Activated CD4-positive, alpha-beta T cell treated with anti-CD3 and anti-CD28 coated beads for 1 hour (primary cell): ENCODE measurements at places on chromosomes 2 and 18.
A peak's percentile ranks its signal among the peaks of the same experiment; 100 is the strongest.

- no peak for DNase-seq
Measured at GRCh38 chr2:70686577-70687460, 81.2 kb downstream of the ADD2 start.

DNA sequence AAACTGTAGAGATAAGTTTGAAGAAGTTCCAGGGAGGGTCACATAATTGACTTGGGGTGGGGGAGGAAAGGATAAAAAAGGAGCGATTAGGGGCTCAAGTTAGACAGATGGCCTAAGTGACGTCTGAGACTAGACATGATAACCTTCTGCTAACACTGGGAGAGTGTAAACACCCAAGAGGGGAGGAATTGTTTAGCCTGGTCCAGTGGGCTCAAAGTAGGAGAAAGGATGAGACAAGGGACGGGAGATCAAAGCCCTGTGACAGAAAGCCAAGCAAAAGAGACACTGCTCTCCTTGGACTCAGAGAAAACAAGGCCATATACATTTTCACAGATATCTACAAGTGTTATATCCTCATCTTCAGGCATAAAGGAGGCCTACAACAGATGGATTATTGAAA is 45.5 kb upstream of the IHH start:
- DNase-seq = no peak

- DNase-seq = no peak
Measured at GRCh38 chr2:127163921-127164320, 56.2 kb downstream of the CYP27C1 start.

DNA sequence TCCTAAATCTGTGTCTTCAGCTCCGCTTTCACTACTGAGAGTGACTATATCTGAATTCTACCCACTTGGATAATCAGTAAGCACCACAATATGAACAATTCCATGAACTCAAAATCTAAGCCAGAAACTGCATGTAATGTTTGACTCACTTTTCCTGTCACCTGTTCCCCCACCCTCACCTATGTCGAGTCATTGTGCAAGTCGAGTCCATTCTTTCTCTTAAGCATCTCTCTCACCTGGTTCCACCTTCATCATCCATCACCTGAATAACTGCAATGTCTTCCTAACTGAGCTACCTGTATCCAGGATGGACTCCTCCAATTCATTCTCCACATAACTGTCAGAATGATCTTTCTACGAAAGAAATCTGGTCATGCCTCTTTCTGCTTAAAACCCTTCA is 58.2 kb downstream of the PPP1R1C start:
- no peak for DNase-seq

DNA sequence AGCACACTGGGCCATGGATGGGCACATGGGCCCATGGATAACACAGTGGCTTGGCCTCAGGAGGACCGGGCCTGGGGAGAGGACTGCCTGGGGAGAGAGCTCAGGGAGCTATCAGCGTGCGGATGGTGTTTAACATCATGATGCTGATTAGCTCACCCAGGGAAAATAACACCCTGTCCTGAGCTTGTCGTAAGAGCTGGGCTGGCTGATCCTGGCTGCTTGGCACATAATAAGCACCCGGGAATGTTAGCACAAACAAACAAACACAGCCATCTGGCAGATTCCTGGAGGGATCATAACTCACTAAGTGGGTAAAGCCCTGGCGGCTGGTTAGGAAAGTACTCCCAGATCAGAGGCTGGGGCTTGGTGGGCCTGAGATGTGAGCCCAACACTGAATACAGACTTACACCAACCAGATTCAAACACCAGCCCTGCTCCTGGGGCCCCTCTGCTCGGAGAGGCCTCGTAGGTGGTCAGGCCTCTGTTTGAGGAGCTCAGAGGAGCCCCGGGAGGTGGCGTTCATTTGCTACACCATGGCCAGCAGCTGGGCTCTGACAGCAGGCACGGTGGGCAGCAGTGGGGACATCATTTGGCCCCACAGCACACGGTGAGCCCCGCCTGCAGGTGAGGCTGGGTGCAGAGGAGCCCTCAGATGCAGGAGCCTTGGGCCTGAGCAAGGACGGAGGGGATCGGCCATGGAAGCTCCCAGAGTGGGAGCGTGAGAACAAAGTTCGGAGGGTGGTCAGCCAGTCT is 193.4 kb upstream of the HDAC4 start:
- DNase-seq = peak; percentile 6

GRCh38 chr2:238448031-238448955 is 21.6 kb downstream of the ASB1 start:
- no peak for DNase-seq

GRCh38 chr2:2762913-2763312 is 431.8 kb upstream of the MYT1L start:
- DNase-seq = no peak

DNA sequence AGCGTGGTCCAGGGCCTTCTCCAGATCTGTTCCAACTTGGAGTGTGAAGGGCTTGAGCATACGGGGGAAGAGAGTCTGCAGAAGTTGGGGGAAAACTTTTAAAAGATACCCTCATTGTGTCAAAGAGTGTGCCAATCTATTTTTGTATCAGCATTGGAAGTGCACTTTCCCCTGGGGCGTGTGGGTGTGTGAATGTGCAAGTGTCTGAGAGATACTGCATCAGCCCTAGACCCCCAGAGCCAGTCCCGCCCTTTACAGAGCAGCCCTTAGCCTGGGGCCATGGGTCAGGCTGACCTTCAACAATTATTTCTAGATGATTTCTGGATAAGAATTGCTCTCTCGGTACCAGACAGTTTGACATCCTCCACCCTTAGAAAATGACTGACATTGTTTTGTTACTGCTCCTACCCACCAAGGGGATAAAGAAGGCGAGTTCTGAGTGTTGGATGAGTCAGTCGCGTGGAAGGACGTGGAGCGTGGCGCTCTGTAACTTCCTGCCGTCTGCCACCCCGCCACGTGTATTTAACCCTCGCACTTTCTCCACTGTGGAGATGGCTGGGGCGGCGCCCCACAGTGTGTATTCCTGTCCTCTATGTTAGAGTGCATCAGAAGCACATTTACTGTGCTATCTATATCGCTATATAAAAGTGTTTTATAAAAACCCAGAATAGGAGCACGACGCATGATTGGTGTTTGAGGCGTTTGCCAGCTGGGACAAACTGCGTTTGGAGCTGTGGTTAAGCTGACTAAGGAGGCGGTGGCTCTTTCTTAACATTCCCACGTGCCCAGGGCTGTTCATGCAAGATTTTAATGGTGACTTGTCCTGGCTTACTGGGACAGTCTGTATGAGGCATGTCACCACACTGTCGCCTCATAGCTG is 122.6 kb downstream of the CABLES1 start:
- no peak for DNase-seq

DNA sequence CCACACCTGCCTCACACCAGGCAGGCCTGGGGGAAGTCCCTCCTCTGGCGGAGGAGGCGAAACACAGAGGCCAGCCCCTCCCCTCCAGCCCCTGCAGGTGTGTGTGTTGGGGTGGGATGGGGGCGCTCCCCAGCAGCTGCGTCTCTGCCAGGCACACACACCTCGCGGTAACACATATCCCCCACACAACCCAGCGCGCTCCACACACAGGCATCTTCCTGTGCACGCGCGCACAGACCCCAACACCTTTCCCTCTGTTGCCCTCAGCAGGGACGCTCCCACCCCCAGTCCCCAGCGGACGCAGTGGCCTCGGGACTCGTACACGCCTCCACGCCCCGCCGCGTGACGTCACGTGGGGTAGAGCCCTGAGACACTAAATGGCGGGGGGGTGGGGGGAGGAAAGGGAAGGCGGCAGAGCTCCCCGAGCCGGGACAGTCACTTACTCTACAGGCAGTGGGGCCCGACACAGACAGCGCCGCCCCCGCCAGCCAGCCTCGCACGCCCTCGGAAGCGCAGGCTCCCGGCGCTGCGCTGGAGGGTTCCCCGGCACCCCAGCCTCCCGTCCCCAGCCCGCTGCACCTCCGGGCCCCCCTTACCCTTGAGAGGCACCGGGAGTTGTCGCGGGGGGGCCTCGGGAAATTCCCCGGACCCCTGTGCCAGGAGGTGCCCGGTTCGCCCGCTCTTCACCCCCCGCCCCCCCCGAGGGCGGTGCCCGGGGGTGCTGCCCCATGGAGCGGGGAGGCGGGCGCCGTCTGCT is at the start of gene WNT10A:
WNT10A (plus strand) TSS at position 751 of the 757 bp plus-strand sequence. CDS start 144 bp downstream, outside the sequence.
- peak; percentile 75 for DNase-seq

DNA sequence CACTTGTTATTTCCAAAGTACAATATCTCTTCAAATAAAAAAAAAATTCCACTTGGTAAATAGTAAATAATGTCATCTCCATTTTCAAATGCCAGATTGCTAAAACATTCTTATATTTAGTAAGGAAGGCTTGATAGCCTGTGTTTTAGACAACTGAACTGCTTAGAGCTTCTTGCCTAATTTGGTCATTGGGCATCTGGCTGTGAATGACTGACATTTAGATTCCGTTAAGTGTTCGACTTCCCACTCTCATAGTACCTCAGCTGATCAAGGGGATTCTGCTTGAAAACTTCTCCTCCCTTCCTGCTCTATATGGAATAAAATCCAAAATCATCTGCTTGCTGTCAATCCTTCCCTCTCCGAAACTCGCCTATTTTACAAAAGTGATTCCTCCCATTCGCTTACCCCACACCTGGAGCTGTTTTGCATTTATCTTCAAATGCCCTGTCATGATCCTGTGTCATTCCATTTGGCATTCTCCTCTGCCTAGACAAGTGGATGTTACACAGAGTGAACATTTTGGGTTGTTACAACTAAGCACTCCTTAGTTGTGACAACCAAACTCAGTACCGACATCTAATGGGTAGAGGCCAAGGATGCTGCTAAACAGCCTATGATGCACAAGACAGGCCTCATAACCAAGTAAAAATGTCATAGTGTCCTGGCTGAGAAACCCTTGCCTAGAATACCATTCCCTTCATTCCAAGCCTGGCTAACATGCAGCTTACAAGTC is 181.0 kb downstream of the CDH2 start:
- no peak for DNase-seq

DNA sequence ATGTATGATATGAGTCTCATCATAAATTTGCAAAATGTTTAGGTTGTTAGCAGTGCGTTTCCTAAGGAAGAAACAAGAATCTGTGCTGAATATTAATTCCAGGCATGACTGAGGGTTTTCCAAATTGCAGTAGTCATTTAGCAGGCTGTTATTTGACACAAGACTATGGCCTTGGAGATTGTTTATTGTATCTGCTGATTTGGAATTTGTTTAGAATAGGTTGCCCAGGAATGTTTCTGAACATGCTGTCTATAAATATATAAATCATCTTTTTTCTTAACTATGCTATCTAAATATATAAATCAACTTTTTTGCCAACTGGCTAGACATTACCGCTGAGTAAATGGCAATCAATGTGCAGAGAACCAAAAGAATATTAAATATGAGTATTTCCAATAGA is 90.9 kb downstream of the DOK6 start:
- DNase-seq = no peak

- no peak for DNase-seq
Measured at GRCh38 chr2:200586644-200586975, 796 bp downstream of the AOX1 start.

DNA sequence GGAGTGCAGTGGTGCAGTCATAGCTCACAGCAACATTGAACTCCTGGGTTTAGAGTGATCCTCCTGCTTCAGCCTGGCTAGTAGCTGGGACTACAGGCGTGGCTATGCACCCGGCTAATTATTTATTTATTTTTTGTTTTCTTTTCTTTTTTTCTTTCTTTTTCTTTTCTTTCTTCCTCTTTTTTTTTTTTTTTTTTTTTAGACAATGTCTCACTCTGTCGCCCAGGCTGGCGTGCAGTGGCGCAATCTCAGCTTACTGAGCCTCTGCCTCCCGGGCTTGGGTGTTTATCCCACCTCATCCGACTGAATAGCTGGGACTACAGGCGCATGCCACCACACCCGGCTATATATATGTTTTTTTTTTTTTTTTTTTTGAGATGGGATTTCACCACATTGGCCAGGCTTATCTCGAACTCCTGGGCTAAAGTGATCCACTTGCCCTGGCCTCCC is 1.4 kb upstream of the ANXA4 start:
- DNase-seq = no peak

DNA sequence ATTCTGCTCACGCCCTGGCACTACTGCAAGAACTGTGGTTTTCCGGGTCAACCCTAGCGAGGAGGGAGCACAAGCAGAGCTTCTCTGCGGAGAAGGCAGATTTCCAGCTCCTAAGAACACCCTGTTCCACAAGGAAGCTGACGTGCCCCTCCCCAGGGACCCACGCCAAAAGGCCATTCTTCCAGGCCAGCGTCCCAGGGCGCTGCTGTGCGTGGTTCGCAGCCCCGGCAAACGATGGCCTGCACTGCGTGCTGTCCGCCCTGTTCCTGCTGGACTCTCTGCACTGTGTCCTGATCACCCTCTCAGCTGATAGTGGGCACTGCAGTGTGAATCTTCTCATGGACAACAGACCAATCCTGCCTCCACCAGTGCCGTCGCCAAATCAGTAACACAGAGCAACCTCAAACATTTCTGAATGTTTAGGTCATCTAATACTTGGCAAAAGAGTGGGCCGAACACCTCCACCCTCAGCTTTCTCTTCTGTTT is 49.1 kb downstream of the ADI1 start:
- DNase-seq = no peak

DNA sequence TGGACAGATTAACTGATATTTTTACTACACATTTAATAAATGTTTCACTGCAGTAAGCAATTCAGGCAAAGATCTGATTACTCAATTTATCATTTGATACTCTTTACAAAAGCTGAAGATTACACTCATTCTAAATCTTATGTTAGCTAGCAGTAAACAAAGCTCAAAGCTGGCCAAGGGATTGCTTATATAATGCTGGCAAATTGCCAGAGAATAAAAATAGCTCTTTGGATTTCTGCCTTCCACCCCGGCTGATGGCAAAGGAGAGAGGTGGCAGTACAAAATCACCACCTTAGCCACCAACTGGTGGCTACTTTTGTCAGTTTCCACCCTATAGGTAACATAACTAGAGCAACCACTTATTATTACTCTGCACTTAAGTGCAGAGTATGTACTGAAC is 320.5 kb downstream of the FSIP2 start:
- no peak for DNase-seq
